ENCODE measurements at places on chromosomes 7 and 10.

GRCh38 chr7:156219307-156220077 lies 407.2 kb upstream of the SHH start:
- no peak for DNase-seq

DNA sequence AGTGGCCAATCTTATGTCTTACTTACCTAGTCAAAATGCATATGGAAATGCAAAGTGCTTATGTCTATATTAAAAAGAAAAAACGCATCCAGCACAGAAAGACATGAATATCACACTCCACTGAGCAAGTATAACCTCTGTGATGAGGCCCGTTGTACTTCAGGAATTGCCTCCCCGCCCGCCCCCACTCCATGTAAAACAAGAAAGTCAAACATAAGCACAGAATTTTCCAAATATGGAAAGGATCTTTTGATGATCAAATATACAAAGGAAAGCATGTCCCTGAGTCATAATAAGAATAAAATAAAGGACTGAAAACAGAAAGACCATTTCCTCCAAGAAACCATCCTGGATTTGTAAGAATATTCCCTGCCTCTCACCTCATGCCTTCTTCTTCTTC lies 229.1 kb downstream of the BAMBI start:
- no peak for DNase-seq

DNA sequence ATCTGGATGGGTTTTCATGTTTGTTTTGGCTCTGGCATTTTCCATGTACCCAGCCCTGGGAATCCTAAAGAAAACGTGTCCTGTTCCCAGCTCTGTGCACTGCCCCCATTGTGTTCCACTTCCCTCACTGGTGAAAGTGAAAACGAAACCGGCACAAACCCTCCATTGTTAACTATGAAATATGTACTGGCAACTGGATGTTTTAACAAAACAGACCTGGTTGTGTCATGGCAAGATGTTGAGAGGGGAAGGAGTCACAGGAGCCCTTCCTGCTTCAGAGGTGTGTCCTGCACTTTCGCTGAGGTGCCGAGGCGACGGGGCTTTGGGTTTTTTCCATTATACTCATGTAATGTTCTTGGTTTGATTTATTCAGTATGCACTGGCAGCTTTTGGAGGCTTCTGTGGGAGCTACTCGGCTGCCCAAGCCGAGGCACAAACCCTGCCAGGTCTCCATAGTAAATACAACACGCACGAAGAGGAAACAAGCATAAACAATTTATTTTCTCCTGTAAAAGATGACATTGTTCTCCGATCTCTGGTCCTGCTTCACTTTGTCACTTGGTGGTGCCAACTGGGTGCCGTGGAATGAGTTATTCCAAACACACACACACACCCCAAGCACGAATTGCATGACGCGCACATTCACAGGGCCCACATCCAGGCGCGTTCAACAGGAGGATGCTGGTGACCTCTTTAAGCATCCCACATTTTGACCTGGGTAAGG lies 118.2 kb downstream of the CDK6 start:
- DNase-seq, result peak; percentile 61

DNA sequence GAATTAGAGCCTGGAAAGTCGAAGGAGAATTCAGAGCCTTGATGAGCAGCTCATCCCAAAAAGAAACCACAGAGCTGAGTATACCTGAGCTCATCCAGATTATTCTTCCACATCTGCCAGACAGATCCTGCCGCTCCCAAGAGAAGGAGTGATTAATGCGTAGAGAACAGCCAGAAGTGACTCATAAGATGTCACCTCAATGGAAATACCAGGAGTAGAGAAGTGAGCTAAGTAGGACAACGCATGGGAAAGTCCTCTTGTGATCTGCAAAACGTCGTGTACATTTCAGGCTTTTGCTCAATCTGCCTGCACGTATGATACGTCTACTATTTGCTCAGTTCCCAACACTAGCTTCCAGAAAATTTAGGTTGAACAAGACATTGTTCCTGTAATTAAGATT lies 230.5 kb upstream of the AUTS2 start:
- no peak for DNase-seq

DNA sequence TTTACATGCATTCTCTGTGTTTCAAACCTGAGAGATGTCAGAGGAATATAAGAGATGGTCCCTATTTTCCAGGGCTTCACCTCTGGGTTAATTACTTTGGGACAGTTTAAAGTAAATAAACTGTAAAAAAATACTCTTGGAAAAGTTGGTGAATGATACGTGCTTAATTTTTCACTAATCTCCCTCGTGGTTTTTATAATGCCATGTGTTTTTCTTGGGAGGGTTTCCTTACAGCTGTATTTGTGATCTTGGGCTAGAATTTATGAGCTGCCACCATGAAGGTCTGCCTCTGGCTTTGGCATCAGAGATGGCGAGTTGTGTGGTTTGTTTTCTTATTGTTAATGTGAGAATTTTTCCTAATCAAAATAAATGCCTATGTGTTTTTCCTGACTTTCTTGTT lies 322.5 kb downstream of the AUTS2 start:
- no peak for DNase-seq

GRCh38 chr7:153381275-153382040 lies 621.9 kb downstream of the ACTR3B start:
- no peak for DNase-seq

DNA sequence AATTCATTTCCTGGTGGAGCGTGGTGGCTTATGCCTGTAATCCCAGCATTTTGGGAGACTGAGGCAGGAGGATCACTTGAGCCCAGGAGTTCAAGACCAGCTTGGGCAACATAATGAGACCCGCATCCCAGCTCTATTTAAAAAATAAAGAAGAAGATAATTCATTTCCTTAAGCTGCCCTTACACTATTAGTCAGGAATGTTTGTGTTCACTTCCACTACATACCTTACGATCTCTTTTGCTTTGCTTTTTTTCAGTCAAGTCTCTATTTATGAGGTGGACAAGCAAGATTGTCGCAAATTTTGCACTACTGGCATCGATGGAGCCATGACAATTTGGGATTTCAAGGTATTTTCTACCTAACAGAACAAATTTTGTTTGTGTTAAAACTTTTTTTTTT lies 11.2 kb upstream of the ARPC1B start:
- no peak for DNase-seq

- no peak for DNase-seq
Measured at GRCh38 chr10:97780841-97781617, 9.2 kb upstream of the SFRP5 start.

- DNase-seq, result no peak
Measured at GRCh38 chr10:84565881-84566582, 237.6 kb downstream of the CCSER2 start.

- DNase-seq, result no peak
Measured at GRCh38 chr10:12434277-12434676, 84.9 kb downstream of the CAMK1D start.

GRCh38 chr7:121140790-121141189 lies 152.3 kb downstream of the CPED1 start:
- no peak for DNase-seq

DNA sequence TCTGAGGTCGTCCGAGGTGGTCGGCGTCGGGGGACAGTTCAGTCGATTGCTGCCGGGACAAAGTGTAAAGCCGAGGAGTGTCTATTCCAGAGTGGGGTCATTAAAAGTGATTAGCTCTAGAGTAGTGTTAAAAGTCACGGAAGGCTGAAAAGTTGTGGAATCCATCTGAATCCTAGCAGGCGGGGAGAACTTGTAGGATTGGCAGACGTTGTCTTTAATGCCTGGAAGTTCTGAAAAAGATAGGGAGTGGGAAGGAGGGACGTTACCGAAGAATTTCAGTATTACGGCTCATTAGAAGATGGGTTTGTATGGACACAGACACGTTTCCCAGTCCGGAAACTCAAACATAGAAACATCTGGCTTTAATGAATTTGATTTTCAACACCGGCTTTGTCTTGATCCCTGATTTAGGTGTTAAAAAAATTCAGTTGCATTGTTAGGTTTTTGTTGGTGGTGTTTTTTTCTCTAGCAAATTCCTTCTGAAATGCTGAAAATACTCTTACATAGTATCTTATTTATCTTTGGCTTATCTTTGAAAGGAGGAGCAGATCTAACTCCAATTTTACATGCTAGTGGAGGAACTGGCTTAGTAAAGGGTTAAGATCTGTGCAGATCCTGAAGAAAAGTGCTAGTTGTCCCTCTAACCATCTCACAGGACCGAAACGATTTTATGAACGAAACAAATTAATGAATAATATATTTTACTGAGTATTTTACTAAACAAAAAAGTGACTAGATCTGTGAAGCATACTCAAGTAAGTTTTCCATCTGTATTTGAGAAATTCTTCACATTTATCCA lies 900 bp downstream of the MKLN1 start:
- no peak for DNase-seq

- DNase-seq, result no peak
Measured at GRCh38 chr7:29071203-29071874, 75.0 kb downstream of the CPVL start.

GRCh38 chr7:103058122-103058521 lies 16.5 kb downstream of the FBXL13 start:
- DNase-seq, result no peak

GRCh38 chr7:19713676-19714075 lies 4.8 kb upstream of the POLR1F start:
- DNase-seq, result peak; percentile 66

DNA sequence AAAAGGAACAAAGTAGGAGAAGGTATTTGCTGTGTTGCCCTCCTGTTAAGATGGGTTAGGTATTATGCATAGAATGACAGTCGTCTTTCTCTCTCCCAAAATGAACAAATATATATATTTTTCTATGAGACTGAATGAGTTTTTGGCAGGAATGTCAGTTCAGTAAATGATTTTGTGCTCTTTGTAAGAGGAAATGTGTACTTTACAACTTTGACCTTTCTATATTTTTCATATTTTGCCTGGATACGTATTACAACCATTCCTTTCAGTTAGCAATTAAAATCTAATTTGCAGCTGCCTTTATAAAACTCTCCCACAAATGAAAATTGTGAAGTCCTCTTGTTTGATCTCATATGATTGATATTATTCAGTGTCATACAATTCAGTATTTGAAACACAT lies 336.6 kb upstream of the MEOX2 start:
- no peak for DNase-seq

DNA sequence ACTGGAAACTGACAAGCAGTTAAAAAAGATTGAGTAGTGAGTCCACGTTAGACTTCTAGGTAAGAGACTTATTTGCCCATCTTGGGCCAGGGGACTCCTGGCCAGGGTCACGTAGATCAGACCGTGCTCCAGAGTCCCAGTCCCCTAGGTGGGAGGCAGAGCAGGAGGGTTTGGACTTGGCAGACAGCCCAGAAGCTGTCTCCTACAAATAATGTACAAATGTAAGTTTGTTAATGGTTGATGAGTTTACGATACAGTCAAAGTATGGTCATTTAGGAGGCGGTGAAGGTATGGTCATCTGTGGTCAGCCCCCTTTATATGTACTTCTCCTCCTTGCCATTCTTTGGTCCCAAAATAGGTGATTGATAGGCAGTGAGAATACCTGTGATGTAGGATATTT lies 28.2 kb downstream of the INPP5F start:
- peak; percentile 7 for DNase-seq

- DNase-seq, result no peak
Measured at GRCh38 chr7:89028319-89028718, 232.8 kb upstream of the TEX47 start.

DNA sequence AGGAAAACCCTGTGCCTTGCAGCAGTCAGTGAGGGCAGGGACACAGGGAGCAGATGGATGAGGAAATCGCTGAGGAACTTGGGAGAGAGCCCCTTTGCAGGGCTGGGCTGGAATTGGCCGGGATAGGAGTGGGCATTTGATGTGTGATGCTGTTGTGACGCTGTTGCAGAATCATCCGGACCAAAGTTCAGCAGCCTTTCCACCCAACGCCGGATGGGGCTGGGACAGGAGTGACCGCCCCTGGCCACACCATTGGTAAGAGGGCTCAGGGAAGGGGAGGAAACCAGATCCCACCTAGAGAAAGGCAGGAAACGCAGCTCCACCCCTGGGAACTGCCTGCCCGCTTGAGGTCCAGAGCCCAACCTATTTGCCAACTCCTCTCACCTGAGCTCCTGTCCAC lies 33.9 kb downstream of the PAX2 start:
- no peak for DNase-seq

DNA sequence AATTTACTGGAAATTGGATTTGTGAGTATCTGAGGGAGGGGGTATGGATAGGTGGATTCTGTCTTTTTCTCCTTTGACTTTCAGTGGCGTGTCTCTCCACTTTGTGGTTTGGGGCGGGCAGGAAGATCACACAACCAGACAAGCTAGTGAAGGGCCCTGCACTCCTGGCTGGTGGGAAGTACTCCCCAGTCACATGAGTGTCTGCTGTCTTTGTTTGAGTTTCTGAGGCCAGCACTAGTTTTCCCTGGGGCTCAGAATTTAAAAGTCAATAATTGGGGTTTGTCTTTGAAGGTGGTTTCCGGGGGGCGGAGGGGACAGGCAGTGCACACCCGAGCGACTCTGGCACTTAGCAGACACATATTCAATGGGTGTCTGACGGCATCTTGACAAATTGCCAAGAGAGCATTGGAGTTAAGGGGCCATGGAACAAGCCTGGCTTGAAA lies 120.1 kb downstream of the WDFY4 start:
- DNase-seq, result no peak

DNA sequence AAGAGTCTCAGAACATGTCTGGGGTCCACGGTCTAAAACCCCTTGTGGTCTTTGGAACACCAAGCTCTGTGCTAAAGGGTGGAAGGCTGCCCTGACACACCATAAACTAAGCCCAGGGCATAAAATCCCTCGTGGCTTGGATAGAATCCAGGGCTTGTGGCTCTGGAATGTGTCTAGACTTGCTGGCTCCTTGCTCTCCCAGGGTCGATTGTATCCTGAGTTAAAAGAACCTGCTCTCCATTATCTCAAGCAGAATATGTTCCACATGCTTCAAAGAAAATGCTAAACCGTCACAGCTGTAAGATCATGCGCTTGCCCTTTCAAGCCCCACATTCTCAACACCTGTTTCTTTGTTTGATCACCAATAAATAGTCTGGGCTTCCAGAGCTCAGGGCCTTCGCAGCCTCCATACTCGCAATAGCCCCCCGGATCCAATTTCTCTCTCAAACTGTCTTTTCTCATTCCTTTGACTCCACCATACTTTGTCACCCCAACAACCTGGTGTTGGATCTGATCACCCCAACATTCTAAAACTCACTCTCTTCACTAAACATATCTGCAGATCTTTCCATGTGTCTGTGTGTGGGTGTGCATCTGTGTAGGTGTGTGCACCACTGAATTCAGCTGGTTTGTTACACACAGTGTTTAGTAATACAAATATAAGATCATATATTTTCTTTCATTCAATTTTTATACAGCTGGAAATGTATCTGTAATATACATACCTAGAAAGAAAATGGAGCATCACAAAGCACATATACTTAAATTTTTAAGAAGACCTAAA lies 238.5 kb downstream of the ZMYND11 start:
- DNase-seq, result no peak

DNA sequence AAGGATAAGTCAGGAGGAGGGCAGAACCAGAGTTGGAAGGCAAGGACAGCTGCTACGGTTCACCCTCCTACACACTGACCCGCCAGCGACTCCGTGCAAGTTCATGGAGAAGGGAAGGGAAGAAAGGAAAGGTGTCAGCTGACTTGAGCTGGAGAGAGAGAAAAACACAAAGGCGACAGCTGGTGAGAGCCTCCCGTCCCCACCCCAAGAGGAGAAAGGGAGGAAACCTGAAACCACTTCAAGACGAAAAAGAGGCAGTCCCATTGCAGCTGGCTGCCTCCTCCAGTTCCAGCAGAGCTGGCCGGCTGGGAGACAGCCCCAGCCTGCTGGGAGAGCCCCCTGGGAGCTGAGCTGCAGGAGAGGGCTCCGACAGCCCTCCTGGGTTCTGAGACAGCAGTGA lies 75.2 kb downstream of the PARD3 start:
- DNase-seq, result peak; percentile 60

Measured in Calu3 (cell line).